ENCODE measurements at places on chromosomes 2 and 18.

GRCh38 chr18:3411327-3411726 lies 38.6 kb upstream of the TGIF1 start:
- DNase-seq = no peak

DNA sequence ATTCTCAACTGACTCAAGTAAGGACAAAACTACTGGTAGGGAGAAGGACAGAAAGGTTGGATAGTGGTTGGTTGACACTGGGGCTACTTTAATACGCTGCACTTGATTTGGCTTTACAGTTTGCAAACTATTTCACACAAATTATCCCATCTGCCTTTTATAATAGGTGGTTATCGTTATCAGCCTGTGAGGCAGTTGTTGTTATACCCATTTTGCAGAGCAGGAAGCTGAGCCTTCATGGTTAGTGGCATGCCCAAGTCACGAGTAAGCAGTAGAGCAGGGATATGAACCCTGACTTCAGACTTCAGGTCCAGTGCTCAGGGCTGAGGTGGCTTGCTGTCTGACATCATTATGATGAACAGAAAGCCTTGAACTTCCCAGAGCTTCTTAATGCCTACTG lies 5.3 kb downstream of the CTIF start:
- DNase-seq = no peak

DNA sequence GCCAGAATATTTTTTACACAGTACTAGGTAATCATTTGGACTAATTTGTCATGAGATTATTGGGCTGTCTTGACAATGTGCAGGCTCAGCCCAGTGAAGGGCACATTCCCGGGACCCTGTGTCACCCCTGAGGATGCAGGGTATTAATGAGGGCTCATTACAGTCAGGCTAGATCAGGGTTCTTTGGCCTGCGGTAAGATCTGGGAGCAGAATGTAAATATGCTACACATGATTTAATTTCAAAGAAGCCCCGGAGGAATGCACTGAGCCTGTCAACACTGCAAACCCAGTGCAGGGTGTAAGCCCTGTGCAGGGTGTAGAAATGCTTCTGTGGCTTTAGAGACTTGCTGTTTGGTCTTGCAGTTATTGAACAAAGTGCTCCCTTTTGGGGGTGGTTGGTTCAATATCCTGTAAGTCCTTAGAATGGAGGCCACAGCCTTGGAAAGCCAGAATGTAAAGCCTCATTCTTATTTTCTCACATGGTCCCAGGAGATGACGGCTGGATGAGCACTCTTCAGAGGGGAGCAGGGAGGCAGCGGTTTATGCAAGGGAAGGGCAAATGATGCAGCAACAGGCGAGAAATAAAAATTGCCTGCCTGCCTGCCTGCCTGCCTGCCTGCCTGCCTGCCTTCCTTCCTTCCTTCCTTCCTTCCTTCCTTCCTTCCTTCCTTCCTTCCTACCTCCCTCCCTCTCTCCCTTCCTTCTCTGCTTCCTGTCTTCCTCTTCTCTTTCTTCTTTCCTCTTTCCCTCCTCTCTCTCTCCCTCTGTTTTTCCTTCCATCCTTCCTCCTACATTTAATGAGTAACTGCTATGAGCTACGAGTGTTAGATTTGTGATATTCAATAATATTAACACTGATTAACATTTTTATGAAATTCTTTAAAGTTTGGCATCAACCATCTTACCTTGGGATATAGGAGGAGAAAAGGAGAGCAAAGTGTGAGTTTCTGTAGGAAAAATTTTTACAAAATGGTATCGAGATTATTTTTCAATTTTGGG lies 148.8 kb downstream of the VAPA start:
- no peak for DNase-seq

DNA sequence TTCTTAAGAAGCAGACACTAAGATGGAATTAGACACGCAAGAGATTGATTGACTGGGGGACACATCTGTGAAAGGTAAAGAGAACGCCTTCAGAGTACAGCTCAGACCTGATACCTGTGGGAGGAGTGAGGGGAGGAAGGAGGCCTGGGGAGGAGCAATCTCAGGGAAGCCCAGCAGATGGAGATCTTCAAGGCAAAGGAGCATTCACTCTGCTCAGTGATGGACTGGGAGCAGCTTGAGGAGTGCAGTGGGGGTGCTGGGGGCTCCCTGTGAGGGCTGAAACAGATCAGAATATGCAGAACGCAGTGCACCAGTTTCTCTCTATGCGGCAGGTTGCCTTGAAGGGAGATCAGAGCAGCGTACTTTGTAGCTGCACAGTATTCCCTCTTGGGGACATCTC lies 103.7 kb upstream of the ATP8B1 start:
- DNase-seq = no peak

- DNase-seq = no peak
Observed at GRCh38 chr18:58661423-58661822, 9.8 kb upstream of the MALT1 start.

DNA sequence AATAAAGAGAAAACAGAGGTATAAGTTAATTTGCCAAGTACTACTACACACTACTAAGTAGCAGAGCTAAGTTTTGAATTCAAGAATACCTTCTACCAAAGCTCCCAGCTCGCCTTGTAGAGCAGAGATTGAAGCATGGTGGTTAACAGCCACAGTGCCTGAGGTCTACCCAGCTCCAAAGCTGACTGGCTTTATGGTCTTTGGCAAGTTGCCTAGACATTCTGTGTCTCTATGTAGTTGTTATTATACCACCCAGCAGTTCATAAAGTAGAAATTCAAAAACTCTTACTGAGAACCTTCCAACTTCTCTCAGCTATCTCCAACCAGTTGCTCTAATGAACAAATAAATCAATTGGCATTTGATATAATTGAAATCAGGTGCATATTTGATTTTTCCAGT lies 87.8 kb downstream of the PDE11A start:
- no peak for DNase-seq

- DNase-seq = peak; percentile 44
Observed at GRCh38 chr2:16773080-16773713, 107.6 kb upstream of the CYRIA start.

DNA sequence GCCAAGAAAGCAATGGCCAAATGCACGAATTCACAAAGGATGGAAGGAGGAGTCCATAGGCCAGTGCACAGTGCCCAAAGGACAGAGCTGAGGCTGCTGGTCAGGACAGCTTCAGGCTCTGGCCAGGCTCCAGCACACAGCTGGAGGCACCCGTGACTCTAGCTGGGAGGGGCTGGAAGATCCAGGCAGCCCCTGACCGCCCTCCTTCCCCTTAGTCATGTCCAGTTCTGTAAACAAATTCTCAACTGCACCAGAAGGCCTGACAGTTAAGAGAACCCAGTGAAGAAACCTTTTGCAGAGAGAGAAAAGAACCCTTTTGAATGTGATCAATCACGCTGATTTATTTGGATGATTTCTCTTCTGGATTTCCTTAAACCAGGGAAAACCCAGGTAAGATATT lies 7.7 kb upstream of the YWHAQ start:
- DNase-seq = peak; percentile 14

DNA sequence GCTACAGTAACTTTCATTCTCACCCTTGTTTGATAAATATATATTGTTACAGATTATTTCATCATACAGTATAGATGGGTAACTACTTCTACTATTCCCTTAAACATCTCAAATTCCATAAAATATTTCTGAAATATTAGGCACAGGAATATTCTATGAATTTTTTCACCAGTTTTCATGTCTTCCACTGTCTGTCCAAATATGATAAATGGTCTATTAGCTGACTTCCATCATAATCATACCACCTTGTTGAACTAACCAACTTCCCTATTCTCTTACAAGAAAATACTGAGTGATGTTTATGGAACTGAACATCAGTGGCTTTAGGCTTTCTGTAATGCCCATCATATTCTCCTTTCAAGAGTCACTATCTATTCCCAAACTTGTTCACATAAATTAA lies 82.4 kb downstream of the TRAPPC8 start:
- DNase-seq = no peak

GRCh38 chr18:34971313-34971712 lies 69.9 kb upstream of the MAPRE2 start:
- DNase-seq = no peak

Data from hypothalamus (tissue), 51 donors.